Pancreas (tissue), 10 donors: ENCODE measurements at places on chromosomes 2 and 18. TPM values are rescaled to one million over a fixed set of nuclear protein-coding genes. Genes with fewer than 3 reads are reported as not detected.

GRCh38 chr2:130825966-130826253 lies 10.8 kb upstream of the ARHGEF4 start:
- no peaks in the 10 kb centered on the region for H3K36me3 ChIP-seq
- no peak overlapping the region for H3K27ac ChIP-seq
- no peaks in the 10 kb centered on the region for H3K4me1 ChIP-seq

GRCh38 chr2:36800381-36800780 lies 103.9 kb downstream of the VIT start:
- no peaks in the 10 kb centered on the region for H3K27me3 ChIP-seq
- H3K4me3 ChIP-seq = no peak overlapping the region
- no peaks in the 10 kb centered on the region for H3K36me3 ChIP-seq
- no peaks in the 10 kb centered on the region for H3K4me1 ChIP-seq
- no peak overlapping the region for H3K27ac ChIP-seq
- no peak for DNase-seq

DNA sequence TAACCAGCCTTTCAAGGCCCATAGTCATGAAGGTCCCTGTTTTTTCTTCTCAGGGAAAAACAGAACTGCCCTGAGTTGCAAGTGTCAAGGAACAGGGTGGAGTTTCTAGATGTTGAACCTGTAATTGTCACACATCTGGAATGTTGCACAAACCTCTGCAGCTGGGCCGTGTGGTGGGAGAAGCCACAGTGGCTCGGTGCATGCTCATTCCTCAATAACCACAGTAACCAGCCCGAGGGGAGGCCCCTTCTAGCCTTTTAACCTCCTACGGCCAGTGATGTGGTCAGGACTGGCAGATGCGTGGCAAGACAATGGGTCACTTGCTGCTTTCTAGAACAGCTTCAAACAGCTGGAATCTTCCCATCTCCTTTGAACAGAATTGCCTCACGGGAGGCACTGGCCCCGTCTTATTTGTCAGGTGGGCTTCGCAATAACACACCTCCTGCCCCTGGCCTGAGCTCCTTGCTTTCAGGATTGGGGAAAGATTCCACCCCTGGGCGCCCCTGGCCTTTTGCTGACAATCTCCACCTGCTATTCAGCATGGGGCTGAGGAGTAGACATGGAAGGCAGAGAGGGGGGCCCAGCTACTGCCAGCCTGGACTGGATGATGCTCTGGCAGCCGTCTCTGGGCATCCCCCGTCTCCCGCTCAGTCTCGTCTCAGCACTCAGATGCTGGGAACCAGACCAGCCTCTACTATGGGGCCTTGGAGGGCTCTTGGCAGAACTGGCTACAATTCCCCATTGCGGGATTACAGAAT lies 102.9 kb downstream of the KLHL29 start:
- H3K36me3 ChIP-seq = no peaks in the 10 kb centered on the region
- no peak overlapping the region for H3K27ac ChIP-seq
- H3K27me3 ChIP-seq = no peaks in the 10 kb centered on the region
- H3K4me3 ChIP-seq = no peak overlapping the region
- DNase-seq = no peak

DNA sequence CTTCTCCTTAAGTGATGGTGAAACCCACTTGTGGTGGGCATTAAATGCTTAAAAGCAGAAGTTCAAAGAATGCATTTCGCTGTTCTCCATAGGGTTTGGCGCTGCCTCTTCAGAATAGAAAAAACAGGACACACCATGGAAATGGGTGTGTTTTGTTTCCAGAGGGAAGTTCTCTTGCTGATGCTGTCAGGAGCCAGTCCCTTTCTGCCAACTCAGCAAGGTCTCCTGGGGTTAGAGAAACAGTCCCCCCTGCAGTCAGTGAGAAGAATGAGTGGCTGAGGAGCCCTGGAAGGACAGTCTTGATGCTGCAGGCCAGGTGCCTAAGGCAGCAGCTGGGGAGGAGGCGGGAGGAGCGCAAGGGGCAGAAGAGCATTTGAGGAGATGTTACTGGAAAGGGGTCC lies 37.8 kb upstream of the ASAP2 start:
- no peak overlapping the region for H3K4me3 ChIP-seq
- no peak overlapping the region for H3K27ac ChIP-seq
- no peaks in the 10 kb centered on the region for H3K4me1 ChIP-seq
- H3K36me3 ChIP-seq = no peaks in the 10 kb centered on the region

The MERTK gene
- polyA plus RNA-seq = 2.8 TPM

GRCh38 chr2:160742667-160743066 lies 249.1 kb upstream of the RBMS1 start:
- DNase-seq = no peak
- H3K36me3 ChIP-seq = no peaks in the 10 kb centered on the region
- H3K4me1 ChIP-seq = no peaks in the 10 kb centered on the region

- H3K27me3 ChIP-seq = no peaks in the 10 kb centered on the region
- H3K27ac ChIP-seq = no peak overlapping the region
- no peaks in the 10 kb centered on the region for H3K36me3 ChIP-seq
- no peak overlapping the region for H3K4me3 ChIP-seq
- no peak for DNase-seq
- no peaks in the 10 kb centered on the region for H3K4me1 ChIP-seq
These were observed 106.3 kb downstream of the TTN start for GRCh38 chr2:178700922-178701342.

The CD226 gene
- 0.07 TPM for polyA plus RNA-seq

GRCh38 chr2:120471166-120471565 lies 125.2 kb downstream of the INHBB start:
- H3K27ac ChIP-seq = peak overlapping the region; percentile 61
- H3K4me1 ChIP-seq = peaks cover 38% of the 10 kb centered on the region
- DNase-seq = no peak

The LINC00305 gene
- polyA plus RNA-seq = 0.23 TPM

The EGR4 gene
- polyA plus RNA-seq = 0.19 TPM

The COL3A1 gene
- 16.7 TPM for polyA plus RNA-seq

DNA sequence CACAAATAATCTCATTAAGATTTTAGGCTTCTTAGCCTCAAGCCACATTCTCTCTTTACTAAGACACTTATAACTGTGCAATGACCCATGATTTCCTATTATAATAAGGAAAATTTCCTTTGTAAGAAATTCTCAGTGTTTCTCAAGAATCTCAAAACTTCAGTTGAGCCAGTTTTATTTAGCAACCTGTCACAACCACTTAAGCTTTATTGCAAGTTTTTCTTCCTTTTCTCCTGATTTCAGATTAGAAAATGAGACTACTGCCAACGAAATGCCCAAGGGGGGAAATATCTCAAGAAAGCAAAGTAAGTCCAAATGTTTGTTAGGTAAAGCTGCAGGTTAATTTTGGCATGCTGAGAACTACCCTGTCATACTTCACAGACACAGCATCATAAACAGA lies 178.5 kb downstream of the THADA start:
- H3K27ac ChIP-seq = no peak overlapping the region
- no peaks in the 10 kb centered on the region for H3K27me3 ChIP-seq
- DNase-seq = no peak
- H3K36me3 ChIP-seq = no peaks in the 10 kb centered on the region
- peaks cover 10% of the 10 kb centered on the region for H3K4me1 ChIP-seq

DNA sequence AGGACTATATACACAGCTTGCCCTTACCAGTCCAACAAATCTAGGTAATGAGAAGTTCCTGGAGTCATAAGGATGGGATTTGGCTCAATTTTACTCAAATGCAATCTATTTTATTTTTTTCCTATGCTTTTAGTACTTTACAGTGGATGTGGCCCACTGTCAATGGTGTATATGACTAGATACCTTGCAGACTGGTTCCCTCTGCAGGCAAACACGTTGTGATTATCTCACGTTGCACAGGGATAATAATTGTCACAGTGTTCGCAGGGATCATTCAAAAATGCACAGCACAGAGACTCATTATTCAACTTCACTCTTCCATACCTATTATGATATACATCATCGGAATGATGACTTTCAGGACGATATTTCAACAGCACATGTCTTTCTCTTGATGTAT lies 359.7 kb downstream of the MBD2 start:
- no peaks in the 10 kb centered on the region for H3K36me3 ChIP-seq
- H3K4me1 ChIP-seq = no peaks in the 10 kb centered on the region

DNA sequence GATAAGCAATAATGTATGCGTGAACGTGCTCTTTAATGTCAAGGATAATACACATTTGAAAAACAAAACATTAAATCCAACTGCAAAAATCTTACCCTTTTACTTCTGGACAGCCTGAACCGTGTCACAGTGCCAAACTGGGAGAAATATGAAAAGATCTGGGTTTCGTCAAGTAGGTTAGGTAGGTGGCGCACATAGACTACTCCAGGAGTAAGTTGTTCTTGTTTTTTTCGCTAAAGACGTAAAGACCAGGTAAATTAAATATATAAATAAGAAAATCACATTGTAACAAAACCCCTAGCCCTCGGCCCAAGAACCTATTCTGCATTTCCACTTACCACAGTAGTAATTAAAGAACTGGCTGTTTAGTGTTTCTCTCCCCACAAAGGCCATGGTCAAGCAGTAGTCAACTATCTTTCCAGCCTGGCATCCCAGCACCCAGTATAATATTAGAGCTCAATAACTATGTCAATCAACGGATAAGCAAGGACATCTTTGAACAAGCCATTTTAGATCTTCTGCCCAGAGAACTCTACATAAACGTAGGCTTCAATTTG lies 1.1 kb downstream of the NIFK start:
- H3K4me3 ChIP-seq = peak overlapping the region; percentile 66
- H3K27ac ChIP-seq = no peak overlapping the region
- H3K27me3 ChIP-seq = no peaks in the 10 kb centered on the region
- no peak for DNase-seq

- H3K36me3 ChIP-seq = no peaks in the 10 kb centered on the region
- peak overlapping the region; percentile 55 for H3K27ac ChIP-seq
- no peak for DNase-seq
- H3K4me3 ChIP-seq = peak overlapping the region; percentile 23
These were observed 9.1 kb upstream of the ARID5A start for GRCh38 chr2:96527286-96528005.
